ENCODE measurements at places on chromosomes 16 and 17.

DNA sequence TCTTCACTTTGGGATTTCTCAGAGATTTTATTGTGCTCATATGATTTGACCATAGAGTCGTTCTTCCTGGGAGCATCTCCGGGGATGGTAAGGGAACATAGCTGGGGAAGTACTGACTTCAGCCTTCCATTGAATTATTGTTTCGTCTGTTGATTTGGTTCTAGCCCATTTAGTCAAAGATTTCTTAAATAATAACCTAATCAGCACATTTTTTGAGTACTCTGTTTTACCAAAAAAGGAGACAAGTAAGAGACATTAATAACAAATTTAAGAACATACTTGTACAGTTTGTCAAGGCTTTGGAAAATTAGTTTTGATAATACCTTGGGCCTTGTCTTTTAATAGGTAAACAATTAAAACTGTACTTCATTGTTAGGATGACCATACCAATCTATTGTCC lies 78.0 kb downstream of the CDRT15 start:
- no peak for DNase-seq

- DNase-seq, result no peak
These were observed 133.7 kb upstream of the HS3ST3A1 start for GRCh38 chr17:13735444-13735843.

DNA sequence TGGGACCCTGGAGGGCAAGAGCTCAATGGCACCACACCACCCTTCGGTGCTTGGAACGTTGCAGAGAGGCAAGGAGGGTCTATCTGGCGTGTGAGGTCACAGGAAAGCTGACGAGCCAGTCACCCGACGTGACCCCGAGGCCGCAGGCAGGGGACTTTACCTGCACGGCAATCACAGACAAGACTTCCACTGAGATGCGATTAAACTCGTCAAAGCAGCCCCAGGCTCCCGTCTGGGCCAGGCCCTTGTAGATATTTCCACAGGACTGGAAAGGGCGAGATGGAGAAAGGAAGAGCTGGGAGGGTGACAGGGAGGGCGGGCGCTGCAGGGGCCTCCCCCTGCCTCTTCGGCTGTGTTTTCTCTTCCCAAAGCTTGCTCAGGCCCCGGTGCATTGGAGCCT lies 78.3 kb downstream of the DNAH17 start:
- no peak for DNase-seq

DNA sequence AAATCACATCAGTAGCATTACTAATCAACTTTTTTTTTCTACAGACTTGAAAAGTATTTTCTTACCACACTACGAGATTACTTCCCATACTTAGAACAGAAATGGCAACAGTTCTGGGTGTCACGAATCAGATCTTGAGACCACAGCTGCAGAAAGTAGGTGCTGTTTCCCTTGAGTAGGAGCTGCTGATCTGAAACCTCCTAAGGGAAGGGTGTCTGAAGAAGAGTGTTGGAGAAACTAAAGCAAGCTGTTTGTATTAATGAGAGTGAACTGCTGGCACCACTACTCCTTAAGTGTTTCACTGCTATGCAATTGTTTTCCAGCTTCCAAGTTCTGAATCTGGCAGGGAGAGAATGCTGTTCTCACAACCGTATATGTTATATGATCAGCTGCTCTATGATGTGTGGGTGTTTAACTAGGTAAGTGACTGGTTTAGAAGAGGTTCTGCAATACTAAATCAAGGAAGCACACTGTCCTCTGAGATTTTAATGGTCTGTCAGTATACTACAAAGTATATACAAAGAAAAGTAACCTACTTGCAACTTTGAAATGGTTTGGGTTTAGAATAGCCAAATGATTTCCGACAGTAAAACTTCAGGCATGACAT lies 3.3 kb downstream of the ZNF652 start:
- DNase-seq, result no peak
